Caco-2 (cell line): ENCODE measurements at places on chromosomes 5 and 9.
A peak's percentile ranks its signal among the peaks of the same experiment; 100 is the strongest.

- DNase-seq = no peak
These were observed 1.8 kb downstream of the NCS1 start for GRCh38 chr9:130174025-130174424.

DNA sequence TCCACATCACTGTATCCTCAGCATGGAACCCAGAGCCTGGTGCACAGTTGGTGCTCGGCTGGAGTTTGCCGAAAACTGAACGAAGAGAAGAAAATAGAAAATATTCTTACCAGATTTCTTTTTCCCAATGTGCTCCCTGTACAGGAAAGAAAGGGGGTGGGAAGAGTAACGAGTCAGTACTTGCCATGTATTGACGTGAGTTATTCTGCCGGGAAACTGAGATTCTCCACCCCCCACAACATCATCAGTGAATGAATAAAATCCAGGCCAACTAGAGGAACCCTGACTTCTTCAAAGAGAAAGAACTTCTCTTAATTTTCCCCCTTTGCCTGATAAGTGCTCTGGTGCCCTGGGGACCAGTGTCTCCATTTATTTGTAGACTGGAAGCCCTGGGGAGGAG, 80.6 kb downstream of the SH3PXD2B start:
- DNase-seq = no peak

DNA sequence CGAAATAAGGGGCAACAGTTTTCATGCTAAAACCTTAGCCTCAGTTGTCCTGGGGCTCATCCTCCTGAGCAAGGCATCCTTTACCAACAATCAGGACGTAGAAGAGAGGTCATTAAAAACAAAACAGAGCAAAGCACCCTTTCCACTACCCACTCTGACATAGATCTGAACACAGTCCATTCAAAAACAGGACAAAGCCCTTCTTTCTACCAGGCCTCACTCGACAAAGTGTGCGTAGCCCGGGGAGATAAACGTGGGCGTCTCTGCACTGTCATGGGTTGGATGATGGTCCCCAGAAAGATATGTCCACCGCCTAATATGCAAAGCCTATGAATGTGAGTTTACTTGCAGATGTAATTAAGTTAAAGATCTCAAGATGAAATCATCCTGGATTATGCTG, 60.6 kb upstream of the TAS2R1 start:
- no peak for DNase-seq

GRCh38 chr5:6264394-6264793, 114.0 kb downstream of the MED10 start:
- DNase-seq = no peak

GRCh38 chr5:89849830-89850512, 559.6 kb downstream of the CETN3 start:
- no peak for DNase-seq

GRCh38 chr9:110908894-110909293, 129.4 kb downstream of the LPAR1 start:
- DNase-seq = no peak

GRCh38 chr5:54845567-54845941, 139.8 kb downstream of the ESM1 start:
- no peak for DNase-seq

GRCh38 chr9:24007185-24007584, 181.1 kb upstream of the ELAVL2 start:
- no peak for DNase-seq

- no peak for DNase-seq
These were observed 430 bp upstream of the MAPKAP1 start for GRCh38 chr9:125707472-125707804.

DNA sequence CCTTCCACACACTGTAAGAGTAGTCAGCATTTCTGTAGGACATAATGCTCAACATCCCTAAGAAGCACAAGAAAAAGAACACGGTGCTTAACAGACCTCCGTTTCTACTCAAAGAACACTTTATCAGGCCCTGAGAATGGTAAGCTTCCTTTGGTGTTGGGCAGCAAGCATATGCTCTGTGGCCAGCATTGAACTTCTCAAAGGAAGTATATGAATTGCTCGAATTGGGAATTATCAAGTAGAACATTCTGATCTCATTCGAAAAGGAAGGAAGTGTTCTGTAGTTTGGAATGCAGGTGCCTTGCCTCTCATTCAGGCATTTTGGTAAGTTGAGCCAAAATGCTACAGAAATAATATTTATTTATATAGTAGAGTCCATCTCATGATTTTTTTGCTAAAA, 61.0 kb downstream of the C5 start:
- no peak for DNase-seq

DNA sequence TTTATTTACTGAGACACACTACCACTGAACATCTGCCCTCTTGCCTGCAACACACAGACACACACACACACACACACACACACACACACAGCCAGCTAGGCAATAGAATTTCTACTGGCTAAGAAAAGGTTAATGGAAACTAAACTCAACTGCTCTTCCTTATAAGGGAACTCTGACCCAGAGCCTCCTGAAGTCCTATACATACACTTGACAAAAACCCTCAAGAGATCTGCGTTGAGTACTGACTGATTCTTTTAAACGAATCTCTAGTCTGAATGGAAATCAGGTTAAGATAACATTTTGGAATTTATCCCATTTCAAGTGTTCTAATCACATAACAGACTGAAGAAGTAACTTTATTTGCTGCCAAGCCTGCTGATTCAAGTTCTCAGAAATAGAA, 25.9 kb upstream of the TRPM3 start:
- DNase-seq = no peak

- DNase-seq = no peak
These were observed 181.2 kb downstream of the GLIS3 start for GRCh38 chr9:4118666-4119065.

GRCh38 chr5:140235791-140236551, 61.0 kb downstream of the CYSTM1 start:
- peak; percentile 63 for DNase-seq

DNA sequence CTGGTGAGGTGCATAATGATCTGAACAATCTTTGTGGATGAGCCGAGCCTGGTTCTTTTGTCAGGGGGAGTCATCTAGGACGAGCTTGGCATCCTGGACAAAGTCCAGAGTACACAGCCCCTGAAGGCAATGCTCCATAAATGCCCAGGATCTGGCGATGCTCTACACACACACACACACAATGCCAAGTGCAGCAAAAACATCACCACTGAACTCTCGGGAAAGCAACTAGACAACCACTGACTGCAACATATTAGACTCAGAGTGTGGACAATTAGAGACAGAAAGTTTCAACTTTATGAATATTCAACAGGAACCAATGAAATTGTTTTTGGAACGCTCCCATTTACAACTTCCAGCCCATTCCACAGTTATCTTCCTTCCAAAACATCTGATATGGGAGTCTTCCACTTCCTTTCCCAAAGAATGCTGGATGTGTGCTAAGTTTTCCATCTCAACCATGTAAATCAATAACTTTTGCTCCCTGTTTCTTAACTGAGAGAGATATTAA, 227.6 kb upstream of the ANKRD55 start:
- no peak for DNase-seq

- DNase-seq = no peak
These were observed 25.8 kb downstream of the NR2F1 start for GRCh38 chr5:93608855-93609254.

DNA sequence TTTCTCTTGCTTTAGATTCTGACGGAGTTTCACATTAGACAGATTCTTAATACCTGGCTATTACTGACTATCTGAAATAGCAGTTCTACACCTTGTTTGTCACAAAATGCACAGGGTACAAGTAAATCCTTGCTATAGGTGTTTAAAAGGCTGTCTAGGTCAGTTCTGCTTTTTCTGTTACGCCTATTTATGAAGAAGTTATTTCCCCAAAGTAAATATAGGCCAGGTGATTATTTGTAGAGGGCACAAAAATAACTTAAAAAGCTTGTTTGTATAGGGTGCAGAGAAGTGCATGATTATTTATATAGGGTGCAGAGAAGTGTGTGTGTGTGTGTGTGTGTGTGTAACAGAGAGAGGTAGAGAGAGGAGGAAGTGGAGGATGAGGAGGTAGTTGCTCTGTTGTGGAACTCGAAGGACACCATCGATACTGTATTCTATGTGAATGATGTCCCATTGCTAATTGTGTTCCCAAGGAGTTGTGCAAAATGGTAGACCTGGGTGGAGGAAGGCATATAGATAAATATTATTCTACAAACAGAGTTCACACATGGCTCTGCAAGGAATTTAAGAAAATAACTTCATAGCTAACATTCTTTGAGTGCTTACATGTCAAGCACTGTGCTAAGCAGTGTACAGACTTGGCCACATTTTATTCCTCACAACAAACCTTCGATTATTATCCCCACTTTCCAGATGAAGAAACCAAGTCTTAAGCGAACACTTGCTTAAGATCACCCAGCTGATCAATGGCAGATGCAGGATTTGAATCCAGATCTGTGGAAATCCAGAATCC, 96.3 kb upstream of the EQTN start:
- DNase-seq = no peak

GRCh38 chr5:135053278-135053677, 19.2 kb upstream of the PITX1 start:
- DNase-seq = no peak

GRCh38 chr5:157900644-157901043, 41.7 kb upstream of the CLINT1 start:
- DNase-seq = no peak

DNA sequence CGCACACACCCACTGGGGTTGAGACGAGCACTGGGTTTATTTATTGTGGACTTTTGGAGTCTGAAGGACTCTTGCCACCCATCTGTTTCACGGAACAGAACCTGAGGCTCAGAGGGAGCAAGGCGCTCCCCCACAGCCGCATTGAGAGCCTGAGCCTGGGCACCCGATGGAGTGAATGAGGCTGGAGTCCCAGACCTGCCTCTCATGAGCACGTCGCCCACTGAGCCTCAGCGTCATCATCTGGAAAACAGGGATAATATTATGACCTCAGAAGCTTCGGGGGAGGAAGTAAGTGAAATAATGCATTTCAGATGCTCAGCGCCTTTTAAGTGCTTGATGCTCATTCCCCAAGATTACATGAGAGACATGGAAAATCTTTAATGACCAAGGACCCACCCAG, 5.5 kb downstream of the NEK6 start:
- no peak for DNase-seq

GRCh38 chr9:102309379-102309778, 570.9 kb upstream of the GRIN3A start:
- DNase-seq = no peak

DNA sequence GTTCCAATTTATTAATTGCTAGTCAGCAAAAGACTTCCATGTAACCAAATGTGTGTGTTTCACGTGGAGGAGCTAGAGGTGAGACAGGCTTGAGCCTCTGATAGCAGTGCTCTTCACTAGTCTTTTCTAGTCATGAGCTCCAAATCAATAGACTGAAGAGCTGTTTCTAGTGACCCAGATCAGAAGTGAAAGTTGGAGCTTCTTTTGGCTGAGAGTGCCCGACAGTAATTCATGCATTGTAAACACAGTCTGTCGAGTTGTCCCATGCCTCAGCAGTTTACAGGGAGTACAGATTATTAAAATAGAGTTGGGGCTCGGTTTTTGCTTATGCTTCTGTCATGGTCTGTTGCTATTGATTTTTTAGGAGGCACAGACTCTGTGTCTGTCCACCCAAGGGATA, 793.1 kb downstream of the DTWD2 start:
- DNase-seq = no peak

DNA sequence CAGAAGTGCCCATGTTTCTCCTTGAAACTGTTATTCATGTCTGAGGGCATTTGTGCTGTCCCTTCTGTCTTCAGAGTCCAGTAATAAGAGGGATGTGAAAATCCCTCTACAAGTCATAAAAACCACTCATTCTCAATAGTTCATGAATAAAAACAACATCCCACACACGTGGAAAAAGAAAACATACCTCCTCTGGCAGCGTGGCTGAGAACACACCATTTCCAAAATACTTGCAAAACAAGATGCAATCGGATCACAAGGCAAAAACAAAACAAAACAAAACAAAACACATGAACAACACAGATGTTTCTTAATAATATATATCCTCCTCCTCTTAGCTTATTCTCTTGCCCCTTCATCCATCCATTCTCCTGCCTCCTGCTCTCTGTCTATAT, 71.0 kb upstream of the EQTN start:
- no peak for DNase-seq

DNA sequence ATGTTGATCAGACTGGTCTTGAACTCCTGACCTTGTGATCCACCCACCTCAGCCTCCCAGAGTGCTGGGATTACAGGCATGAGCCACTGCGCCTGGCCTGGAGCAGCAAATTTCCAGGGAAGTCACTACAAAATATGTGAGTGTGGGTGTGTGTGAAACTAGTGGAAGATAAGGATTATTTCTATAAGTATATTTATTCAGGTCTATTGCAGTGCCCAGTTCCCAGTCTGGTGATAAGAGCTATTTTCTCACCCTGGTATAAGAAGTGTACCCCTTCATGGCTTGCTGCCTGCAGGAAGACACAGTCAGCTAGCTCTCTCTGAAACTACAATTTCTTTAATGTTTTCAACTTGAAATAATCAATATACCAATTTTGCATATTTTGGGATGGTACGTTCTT, 37.1 kb downstream of the TARS1 start:
- DNase-seq = no peak

- no peak for DNase-seq
These were observed 10.5 kb downstream of the POC5 start for GRCh38 chr5:75706775-75707174.

GRCh38 chr5:124040799-124041198, 528.8 kb downstream of the CSNK1G3 start:
- DNase-seq = no peak

- DNase-seq = no peak
These were observed 37.3 kb upstream of the TEX48 start for GRCh38 chr9:114719290-114719689.

DNA sequence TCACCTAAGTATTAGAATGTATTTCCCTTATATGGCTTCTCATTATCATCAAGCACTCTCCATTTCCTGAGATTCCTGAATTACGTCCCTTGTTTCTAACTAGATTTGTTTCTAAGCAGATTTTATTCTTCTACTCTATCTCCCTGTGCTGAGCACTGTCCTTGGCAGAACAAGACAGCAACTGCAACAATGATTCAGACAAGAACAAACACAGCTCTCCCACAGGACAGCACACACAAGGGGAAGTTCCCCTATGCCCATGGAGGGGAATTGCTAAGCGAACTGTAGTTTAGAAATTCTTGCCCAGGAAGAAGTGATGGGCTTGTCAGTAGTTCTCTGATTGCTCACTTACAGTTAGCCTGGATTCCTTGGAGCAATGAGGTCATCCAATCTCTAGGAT, 759.9 kb downstream of the DTWD2 start:
- DNase-seq = no peak
